Naive B cell (primary cell): ENCODE measurements at places on chromosomes 7 and 10. TPM values are rescaled to one million over a fixed set of nuclear protein-coding genes. Genes with fewer than 3 reads are reported as not detected.

HOXA4 gene
- not detected for polyA plus RNA-seq

PLXDC2 gene
- polyA plus RNA-seq, result not detected

PDGFA gene
- not detected for polyA plus RNA-seq

ZNF804B gene
- not detected for polyA plus RNA-seq

SEC23IP gene
- 63.8 TPM for polyA plus RNA-seq

CAMK1D gene
- polyA plus RNA-seq, result 45.2 TPM

ARHGEF35 gene
- 5.1 TPM for polyA plus RNA-seq

HMX3 gene
- not detected for polyA plus RNA-seq

ITGB8 gene
- not detected for polyA plus RNA-seq

ADAM22 gene
- not detected for polyA plus RNA-seq

CAMK2B gene
- not detected for polyA plus RNA-seq

HIP1 gene
- 3.8 TPM for polyA plus RNA-seq

CELF2 gene
- polyA plus RNA-seq, result 145 TPM

SKIDA1 gene
- polyA plus RNA-seq, result not detected

PON1 gene
- polyA plus RNA-seq, result not detected

SAMD8 gene
- 11.9 TPM for polyA plus RNA-seq
